Right kidney (tissue), 9 donors: ENCODE measurements at places on chromosomes 2 and 18.
A peak's percentile ranks its signal among the peaks of the same experiment; 100 is the strongest.

GRCh38 chr18:371609-371982 lies 103.7 kb upstream of the THOC1 start:
- peak; percentile 29 for DNase-seq

GRCh38 chr18:61943175-61943964 lies 50.6 kb upstream of the RNF152 start:
- no peak for DNase-seq

DNA sequence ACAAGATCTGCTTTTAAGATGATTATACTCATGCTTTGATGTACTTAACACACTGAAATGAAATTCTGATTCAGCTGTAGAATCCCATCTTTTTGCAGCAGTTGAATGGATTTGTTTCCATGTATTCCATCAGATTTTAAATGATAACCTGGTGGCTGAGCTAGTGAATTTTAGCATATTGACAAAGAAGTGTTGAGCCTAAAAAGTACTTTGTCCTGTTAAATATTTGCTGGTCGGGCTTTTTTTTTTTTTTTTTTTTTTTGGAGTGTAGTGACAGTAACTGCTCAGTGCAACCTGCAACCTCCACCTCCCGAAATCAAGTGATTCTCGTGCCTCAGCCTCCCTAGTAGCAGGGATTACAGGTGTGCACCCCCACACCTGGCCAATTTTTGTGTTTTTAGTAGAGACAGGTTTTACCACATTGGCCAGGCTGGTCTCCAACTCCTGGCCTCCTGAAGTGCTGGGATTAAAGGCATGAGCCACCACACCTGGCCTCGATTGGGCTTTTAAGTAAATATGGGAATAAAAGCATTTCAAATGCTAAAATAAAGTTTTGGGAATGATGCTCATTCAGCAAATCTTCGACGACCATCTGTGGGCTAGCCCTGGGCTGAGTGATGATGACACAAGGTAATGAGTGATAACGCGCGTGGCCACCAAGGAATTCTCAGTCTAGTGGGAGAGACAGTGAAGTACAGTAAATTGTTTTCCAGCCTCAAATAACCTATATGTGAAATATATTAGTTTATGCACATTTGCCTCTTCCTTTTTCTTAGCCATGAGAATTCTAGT lies 2.2 kb downstream of the ELP2 start:
- DNase-seq = no peak

GRCh38 chr2:23586741-23587306 lies 201.8 kb downstream of the KLHL29 start:
- no peak for DNase-seq

DNA sequence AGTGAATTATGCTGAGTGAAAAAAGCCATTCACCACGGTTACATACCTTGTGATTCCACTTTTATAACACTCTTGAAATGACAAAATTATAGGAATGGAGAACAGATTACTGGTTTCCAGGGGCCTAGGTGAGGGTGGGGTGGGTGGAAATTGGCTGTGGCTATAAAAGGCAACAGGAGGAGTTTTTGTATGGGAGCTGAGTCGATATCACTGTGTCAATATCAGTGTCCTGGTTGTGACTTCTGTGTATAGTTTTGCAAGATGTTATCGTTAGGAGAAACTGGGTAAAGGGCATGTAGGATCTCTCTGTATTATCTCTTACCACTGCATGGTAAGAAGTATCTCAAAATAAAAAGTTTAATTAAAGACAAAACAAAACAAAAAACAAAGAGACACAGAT lies 84.3 kb downstream of the EDAR start:
- no peak for DNase-seq

DNA sequence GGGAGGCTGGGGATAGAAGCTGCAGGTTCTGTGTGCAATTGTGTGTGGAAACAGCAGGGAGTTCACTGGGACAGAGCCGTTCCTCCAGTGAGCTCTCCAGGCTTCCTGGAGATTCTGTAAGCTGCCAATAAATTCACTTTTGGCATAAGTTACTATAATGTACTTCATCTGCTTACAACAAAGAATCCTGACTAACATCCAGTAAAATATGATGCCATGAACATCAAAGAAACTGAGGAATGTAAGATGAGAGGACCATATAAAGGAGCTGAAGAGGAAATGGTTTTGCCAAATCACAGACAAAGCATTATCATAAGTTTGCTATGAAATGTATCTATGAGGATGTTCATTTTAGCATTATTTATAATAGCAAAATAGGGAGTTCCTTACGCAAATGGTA lies 175.3 kb downstream of the KCNE4 start:
- no peak for DNase-seq

- no peak for DNase-seq
Observed at GRCh38 chr2:182148344-182148743, 162.7 kb downstream of the PPP1R1C start.

DNA sequence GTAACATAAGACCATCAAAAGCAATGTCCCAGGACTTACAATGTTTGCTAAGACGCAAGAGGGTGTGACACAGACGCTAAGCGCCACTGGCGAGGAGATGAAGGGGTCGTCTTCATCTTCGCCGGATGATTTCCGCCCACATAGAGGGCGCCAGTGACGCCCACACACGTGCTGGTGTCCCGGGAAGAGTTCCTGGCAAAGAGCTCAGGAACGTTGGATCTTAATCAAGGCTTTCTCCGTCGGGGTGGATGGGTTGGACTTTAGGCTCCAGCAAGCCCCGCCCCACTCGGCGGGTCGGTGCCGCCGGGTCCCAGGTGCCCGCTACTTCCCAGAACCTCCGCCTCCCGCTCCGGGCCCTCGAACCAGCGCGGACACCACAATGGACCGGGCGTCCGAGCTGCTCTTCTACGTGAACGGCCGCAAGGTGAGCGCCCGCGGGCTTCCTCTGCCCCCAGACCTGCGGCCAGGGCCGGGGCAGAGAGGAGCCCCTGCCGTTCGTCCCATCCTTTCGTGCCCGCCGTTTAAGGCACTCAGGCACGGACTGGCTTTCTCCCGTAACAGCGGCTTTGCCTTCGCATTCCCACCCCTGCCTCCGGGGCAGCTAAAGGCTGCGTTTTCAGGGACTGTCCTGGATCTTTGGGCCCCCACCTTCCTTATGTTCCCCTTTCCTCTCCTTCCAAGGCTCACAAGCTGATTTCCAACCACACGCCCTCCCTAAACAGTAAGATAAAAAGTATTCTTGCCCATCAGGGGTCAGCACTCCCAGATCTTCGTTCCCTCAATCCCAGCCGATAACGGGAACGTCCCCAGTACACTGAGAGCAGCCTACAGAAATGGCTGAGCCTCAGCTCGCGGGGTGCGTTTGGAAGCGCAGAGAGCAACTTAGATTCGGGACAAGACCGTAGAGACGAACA lies at the start of gene AOX1:
TSS of gene AOX1 (plus strand) at position 285 of the 914 bp plus-strand sequence. CDS start at position 380, 95 bp downstream.
- DNase-seq = peak; percentile 75
